Stimulated activated CD4-positive, alpha-beta T cell treated with anti-CD3 and anti-CD28 coated beads, Interleukin-1b, Interleukin-23, amount 100 ng/mL, for 48 hours (primary cell): ENCODE measurements at places on chromosomes 12 and 14.

DNA sequence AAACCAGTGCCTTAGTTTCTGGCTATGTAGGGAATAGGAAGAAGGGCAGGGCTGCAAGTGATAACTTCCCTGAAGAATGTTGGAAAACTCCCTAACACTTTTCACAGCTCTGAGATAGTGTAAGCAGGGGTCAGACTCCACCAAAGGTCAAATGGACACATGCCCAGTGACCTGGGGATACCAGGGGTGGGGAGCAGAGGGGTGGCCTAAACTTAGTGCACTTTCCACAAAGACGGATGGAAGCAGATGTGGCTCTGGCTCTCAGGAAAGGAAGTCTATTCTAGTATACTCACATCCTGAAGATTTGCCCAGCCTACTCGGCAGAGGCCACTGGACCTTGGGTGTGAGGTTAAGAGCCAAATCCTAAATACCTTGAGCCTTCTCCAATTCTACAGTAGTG is 285.8 kb downstream of the NUAK1 start:
- DNase-seq = no peak

DNA sequence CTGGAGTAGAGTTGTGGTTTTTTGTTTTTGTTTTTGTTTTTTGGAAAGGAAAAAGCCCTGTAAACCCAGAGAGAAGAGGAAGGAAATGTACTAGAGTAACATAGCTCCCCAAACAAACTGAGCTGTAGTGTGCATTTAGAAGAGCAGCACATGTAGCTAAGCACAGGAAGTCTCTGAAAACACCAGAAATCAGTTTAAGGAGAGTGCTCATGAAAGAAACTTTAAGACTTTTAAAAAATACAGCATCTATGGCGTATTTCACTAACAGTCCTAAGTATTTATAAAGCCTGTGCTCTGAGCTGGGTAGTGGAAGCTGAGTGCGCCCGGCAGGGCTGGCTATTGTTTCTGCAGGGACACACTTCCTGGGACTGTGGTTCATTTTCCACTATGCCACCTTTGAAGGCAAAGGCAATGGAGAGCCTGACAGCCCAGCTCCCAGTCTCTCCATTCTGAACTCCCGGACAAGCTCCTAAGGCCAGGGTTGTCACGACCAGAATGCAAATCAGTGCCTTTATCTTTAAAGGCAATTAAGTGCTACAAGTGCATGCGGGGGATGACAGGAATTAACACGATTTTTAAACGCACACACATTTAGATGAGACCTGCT is 45.4 kb downstream of the NIN start:
- DNase-seq = no peak

GRCh38 chr12:106273491-106273890 is 25.7 kb upstream of the CKAP4 start:
- no peak for DNase-seq

GRCh38 chr12:47343684-47344567 is 264.2 kb upstream of the AMIGO2 start:
- no peak for DNase-seq

GRCh38 chr14:76917158-76917596 is 91.0 kb downstream of the LRRC74A start:
- no peak for DNase-seq

DNA sequence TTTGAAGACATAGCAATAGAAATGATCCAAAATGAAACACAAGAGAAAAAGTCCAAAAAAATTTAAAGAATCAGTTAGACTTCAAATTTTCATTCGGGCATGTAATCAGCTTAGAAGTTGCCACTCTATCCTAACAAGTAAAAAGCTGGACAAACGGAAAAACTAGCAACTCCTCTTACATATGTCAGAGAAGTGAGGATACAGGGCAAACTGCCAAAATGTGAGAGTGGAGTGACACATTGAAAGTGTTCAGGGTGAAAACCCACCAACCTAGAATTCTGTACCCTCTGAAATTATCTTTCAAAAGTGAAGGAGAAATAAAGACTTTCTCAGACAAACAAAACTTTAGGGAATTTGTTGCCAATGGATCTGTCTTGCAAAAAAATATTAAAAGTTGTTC is 42.0 kb upstream of the CHPT1 start:
- no peak for DNase-seq

DNA sequence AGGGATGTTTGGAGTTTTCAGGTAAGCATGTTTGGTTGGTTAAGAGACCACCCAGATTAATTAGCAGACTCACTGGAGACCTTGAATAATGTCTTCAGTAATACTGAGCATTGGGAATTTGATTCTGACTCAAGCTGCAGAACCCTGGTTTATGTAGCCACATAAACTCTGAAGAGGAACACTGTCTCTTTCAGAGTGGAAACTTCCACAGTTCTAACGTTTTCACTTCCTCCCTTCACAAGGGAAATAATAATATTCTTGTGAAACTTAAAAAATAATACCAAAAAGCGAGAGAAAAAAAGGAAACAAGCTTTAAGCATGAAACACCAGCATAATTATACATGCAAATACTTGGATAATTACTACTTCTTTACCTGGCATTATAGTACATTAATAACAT is 40.0 kb upstream of the ST8SIA1 start:
- no peak for DNase-seq

DNA sequence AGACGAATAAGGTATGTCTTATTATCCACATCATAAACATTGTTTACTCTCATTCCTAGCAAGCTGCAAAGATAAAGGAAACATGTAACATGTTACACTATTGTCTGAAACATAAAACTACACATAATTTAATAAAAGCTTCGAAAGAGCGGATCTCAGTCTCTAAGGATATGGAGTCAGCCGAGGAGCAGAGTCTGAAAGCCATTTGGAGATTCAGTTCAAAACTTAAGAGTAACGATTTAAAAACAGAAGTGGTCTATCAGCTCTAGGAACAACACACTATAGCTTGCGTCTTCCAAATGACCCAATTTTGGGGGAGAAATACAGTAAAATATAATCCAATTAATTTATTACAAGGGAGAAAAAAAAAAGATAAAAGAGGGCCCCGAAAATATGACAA is 775 bp downstream of the NEMF start:
- DNase-seq = no peak
